Osteoblast (primary cell): ENCODE measurements at places on chromosomes 12 and 14. TPM values are rescaled to one million over a fixed set of nuclear protein-coding genes. Genes with fewer than 3 reads are reported as not detected.

RAB21 gene
- 12.7 TPM in 2 replicates for total RNA-seq

TMEM229B gene
- total RNA-seq, result 5.8 and 8.3 TPM in 2 replicates

UBR7 gene
- total RNA-seq, result 20.6 and 25.3 TPM in 2 replicates

- no peak for DNase-seq
Measured at GRCh38 chr14:78088916-78089315, 81.3 kb upstream of the NRXN3 start.

- DNase-seq, result peak; percentile 69
Measured at GRCh38 chr14:49853572-49854375, 1.2 kb upstream of the NEMF start.

GRCh38 chr12:129641926-129642325, 261.9 kb downstream of the TMEM132D start:
- DNase-seq, result no peak

GRCh38 chr14:23021434-23021833, 11.5 kb upstream of the C14orf93 start:
- DNase-seq, result no peak

DNA sequence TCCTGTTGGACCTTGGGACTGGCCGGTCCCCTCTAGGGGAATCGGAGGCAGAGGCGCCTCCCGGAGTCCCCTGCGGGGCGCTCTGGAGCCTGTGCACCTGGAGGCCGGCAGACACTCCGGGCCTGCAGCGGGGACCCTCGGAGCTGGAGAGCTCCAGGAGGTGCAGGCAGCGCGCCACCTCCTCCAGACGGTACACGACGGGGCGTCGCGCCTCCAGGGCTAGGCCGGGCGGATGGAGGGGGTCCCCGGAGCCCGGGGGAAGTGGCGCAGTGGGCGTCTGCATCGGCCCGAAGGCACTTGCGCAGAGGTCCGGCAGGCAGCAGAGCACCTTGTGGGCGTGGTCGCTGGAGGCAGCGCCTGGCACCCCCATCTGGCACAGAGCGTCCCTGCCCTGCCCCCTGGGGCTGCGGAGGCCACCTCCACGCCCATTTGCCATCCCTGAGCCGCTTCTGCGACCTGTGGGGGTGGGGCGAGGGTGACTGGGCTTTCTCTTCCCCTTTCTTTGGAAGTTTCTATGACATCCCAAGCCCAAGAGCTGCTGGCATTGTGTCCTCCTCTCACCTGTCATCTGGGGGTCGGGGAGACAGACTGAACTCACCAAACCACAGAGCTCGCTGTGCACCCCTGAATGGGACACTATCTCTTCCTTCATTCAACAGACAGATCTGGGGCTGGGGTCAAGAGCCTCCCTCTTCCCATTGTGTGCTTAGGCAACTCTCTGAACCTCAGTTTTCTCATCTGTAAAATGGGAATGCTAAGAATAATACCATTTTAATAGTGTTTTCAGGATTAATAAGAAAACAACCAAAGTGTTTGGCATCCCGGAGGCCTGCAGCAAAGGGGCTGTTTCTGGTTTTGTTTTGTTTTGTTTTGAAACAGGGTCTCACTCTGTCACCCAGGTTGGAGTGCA, 37.5 kb upstream of the CORO1C start:
- DNase-seq, result peak; percentile 66
